Pulmonary artery endothelial cell (primary cell): ENCODE measurements at places on chromosomes 3 and 15.

DNA sequence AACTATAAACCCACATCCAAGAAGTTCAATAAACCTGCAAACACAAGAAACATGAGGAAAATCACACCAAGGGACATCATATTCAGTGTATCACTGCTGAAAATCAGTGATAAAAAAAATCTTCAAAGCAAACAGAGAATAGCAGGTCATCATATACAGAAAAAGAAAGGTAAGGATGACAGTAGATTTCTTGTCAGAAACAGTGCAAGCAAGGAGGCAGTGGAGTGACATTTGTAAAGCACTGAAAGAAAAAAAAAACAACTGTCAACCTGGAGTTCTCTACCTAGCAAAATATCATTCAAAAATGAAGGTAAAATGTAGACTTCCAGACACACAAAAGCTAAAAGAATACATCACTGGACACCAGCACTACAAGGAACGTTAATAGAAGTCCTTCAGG lies 71.5 kb downstream of the TRPC1 start:
- no peak for DNase-seq

- DNase-seq: no peak
Observed at GRCh38 chr15:70235347-70235746, 137.6 kb upstream of the TLE3 start.

DNA sequence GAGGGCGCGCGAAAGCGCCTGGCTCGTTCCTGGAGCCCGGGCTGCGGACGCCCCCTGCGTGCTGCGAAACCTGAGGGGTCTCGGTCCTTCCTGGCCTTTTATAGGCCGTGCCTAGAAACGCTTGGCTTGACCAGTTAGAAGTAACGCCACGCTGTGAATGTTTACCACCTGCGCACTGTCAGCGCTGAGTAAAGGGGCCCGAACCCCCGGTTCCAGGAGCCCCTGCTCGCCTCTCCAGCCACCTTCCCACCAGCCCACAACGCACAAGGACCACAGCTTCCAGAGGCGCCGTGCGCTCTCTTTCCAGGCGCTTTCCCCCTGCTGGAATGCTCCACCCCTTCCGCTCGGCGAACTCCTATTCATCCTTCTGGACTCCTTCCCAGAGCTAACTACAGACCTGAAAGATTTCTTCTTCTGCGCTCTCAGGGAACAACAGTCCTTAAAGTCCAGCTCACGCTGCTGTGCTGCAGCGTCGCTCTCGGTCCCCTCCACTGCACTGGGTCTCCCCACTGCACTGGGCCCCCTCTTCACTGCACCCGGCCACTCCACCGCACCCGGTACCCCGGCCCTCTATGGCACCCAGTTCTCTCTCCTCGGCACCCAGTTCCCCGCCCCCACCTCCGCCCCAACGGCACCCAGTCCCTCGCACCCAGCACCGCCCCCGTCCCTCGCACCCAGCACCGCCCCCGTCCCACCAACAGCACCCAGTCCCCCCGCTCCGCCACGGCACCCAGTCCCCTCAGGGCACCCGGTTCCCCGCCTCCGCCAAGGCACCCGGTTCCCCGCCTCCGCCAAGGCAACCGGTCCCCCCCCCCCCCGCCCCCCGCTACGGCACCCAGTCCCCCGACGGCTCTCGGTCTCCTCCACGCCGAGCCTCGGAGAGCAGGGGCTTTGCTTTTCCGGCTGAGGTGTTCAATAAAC lies 69.8 kb downstream of the SQOR start:
- no peak for DNase-seq

DNA sequence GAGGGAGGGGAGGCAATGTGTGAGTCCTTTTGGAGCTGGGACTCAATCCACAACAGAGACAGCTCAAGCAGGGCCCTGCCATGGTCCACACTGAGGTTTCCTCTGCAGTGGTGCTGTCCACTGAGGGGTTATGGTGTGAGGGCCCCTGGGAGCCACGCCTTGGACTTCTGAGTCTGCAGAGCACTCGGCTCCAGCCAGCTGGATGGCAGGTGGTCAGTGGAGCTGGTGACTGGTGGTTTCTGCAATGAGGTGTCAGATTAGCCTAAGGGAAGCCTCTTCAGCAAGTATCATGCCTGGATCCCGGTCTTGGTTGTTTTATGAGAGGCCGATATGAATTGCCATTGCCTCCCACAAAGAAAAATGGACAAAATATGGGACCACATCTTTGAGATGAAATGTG lies 21.7 kb downstream of the LSM3 start:
- DNase-seq: no peak

DNA sequence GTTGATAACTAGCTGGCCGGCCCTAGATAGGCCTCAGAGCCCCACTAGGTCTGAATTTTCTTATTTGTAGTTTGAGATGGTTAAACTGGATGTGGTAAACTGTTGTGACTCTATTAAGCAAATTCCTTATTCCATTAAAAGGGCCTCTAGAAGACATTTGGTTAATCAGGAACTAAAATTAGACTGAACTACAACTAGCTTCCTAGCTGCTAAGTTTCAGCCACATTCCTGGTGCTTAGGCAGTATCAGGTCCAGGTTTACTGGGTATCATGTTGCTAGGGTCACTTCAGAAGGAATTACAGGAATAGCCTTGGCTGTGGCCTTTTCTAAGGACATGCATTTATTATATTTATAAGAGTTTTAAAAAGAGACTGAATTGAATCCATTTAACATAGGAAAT lies 136.3 kb downstream of the PLD1 start:
- DNase-seq: no peak

GRCh38 chr3:111081008-111081545 lies 9.5 kb downstream of the NECTIN3 start:
- no peak for DNase-seq

DNA sequence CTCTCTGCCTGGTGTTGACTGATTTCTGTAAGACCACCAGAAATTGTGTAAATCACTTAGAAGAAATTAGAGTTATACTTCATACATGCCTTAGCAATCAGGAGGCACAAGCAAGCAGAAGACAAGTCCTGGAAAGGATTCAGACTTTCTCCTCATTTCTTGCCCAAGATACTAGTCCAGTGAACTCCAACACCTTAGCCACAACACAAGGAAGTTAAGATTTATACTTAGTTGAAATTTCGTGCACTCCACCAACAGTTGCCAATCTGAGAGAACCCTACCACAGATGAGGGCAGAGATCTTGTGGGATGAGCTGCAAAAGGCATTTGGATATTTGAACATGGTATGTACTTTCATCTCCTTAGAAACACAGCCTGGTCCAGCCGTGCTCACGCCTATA lies 2.3 kb downstream of the P3H2 start:
- DNase-seq: no peak

GRCh38 chr3:186075931-186076567 lies 32.8 kb downstream of the ETV5 start:
- DNase-seq: no peak

- DNase-seq: no peak
Observed at GRCh38 chr3:164458986-164459385, 619.3 kb downstream of the SI start.

DNA sequence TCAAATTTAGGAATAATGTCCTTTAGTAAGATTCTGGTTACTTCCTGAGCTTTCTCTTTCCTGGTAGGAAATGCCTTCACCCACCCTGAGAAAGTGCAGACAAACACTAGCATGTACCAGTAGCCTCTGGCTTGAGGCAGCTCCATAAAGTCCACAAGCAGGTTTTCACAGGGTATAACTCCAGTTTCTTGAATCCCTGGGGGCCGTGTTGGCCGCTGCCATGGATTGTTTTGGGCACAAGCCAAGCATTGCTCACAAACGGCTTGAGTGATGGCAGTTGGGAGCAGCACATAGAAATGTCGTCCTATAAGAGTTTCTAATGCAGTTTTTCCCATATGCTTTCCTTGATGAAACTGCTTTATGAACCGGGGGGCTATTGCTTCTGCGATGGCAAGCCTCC lies 164.1 kb downstream of the STXBP5L start:
- DNase-seq: no peak

- DNase-seq: no peak
Observed at GRCh38 chr3:152060701-152061100, 187.3 kb downstream of the SUCNR1 start.

DNA sequence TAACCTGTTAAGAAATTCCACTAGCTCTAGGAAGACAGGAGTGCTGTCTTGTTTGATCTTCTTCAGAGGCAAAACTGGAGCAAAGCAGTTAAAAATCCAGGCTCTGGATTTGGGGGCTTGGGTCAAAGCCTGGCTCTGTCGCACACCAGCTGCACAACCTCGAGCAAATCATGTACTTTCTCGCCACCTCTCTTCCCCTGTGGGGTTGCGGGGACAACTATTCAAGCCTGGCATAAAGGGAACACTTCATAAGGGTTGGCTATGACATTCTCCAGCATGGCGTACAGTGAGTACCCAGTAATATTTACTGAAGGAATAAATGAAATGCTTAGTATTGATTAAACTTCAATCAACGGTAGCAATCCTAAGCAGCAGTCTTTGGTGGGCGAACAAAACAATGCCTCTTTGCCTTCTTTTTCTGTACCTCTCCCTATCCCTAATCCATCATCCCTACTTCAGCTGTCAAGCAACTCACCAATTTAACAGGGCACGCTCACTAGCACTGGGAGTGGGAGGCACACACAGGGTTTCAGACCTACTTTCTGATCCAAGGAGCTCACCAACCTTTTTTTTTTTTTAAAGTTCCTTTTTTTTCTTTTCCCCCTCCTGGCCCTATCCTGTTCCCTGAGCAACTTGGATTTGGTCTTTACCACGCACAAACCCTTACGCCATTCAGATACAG lies 33.0 kb downstream of the GNB5 start:
- DNase-seq: no peak

DNA sequence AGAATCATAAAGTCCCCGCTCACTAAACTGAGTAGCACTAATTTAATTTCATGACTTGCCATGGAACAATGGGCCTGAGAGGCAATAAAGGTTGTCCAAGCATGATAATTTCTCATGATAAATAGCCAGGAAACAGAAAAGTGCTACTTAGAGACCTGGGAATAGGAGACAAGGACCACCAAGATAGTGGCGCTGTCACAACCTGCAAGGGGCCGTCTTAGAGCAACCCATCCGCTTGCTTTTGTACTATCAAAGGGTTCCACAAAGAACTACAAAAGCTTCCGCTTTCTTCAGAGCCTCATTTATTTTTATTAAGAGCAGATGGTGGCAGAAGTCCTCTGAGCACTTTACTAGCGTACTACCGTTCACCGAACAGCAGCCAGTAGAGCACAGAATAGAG lies 421.7 kb upstream of the GRM7 start:
- no peak for DNase-seq

DNA sequence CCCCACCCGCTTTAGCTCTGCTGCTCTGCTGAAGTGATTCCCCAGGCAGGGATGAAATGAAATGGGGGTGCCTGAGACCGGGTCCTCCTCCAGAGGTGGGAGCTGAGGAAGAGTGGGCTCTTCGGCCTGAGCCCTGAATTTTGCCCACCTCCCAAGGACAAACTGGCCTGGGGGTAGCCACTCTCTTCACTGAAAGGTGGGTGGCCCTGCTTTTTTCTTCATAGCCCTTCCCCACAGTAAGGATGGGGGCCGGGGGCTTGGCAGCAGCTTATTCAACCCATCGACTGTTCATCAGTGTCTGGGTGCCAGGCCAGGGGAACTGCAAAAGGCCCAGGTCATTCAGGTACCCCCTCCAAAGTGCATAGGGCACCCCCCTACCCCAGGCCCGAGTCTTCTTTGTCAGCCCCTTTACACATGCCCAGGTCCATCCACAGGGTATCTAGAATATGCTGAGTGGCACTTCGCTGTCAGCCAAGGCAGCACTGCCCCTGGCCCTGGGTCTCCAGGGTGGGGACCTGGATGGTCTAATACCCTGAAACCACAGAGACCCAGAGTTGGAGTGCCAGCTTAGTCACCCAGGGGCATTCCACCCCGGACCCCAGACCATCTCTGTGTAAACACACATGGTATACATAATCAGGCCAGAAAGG lies 7.9 kb downstream of the SCN5A start:
- DNase-seq: no peak

GRCh38 chr3:105367063-105367405 lies 325 bp downstream of the ALCAM start:
- no peak for DNase-seq

DNA sequence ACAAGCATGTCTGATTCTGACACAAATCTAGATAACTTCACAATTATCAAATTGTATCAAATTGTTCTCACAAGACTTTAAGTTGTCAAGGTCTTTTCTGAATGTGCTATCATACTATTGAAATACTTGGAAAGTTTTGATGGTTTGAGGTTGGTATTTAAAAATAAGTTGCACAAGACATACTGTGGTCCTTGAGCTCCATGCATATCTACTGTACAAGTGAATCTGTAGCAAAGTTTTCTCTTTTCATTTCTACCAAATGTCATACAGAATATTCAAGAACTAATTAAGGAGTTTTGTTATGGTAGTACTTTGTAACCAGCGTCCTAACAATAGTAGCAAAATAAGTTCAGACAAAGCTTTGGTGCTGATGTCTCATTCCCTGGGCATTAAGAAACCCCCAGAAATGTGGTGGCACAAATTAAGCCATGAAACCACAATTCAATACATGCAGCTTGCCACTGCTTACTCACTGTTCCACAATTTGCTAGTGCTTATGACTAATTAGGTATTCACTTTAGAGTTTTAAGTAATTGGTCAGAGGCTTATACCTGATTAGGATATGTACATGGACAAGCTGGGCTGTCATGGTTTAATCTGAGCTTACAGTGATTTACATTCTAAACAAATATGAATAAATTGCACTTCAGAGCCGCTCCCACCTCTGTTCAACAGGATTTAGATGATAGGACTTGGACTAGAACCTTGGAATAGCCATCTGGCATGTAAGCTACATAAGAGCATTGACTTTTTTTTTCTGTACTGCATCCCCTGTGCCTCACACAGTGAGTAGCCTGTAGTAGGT lies 8.8 kb downstream of the TBC1D23 start:
- no peak for DNase-seq

- no peak for DNase-seq
Observed at GRCh38 chr15:55619783-55620182, 31.6 kb upstream of the PYGO1 start.

DNA sequence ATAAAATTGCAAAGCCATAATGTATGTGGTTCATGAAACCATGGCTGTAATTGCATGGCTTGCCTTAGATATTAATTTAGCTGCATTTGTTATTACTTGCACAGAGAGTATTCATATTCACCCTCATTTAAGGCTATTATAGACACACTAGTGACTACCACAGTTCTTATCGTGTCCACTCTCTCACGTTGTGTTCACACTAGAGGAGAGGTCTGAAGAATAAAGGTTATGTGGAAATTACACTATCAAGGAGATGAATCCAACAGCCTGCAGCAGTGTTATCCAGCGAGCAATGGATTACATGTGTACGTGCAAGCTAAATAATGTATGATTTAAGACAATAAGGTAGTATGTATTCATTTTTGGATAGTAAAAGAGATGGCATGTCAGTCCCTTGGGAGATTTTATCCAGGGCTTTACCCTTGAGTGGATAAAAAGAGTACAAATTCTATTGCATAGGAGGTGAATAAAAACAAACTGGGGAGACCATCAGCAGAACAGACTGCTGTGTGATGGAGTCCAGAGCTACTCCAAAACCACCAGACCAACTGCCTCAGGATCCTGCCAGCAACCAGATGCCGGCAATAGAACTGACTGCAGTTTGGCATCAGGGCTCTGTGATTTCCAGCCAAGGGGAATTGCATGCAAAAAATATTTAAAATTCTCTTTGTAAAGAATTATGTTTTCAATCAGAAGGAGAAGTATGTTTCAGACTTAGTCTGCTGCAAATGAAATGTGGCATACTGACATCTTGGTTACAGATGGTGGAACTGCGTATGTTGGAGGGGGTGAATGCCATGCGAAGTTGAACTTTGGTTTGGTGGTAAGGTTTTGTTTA lies 146.6 kb downstream of the RBMS3 start:
- DNase-seq: no peak

- no peak for DNase-seq
Observed at GRCh38 chr3:127524296-127524896, 66.1 kb downstream of the TPRA1 start.

- DNase-seq: no peak
Observed at GRCh38 chr3:18672561-18672960, 247.4 kb upstream of the SATB1 start.
